RWPE1 (cell line): ENCODE measurements at places on chromosomes 1 and 21.

DNA sequence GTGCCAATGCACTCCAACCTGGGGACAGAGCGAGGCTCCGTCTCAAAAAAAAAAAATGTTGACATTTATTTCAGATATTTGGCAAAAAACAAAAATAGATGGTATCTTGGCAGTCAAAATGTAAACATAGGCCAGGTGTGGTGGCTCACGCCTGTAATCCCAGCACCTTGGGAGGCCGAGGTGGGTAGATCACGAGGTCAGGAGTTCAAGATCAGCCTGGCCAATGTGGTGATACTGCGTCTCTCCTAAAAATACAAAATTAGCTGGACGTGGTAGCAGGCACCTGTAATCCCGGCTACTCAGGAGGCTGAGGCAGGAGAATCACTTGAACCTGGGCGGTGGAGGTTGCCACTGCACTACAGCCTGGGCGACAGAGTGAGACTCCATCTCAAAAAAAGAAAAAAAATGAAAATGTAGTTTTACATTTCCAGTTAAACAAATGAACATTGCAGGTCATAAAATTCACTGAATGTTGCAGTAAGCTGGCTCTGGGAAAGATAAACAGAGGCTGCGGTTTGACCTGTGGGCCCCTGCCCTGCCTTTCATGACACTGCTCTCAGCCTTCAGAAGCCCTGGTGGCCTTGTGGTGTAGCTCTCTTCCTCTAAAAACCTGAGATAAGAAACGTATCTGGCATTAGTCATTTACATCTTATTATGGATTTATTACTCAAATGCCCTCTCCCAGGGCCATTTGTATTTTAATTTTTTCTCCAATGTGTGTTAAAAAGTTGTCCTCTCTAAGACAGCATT is 12.2 kb upstream of the SLC44A3 start:
- DNase-seq: no peak

GRCh38 chr1:212514056-212514614 is 81.4 kb downstream of the NENF start:
- no peak for DNase-seq

- DNase-seq: no peak
Observed at GRCh38 chr1:55321942-55322341, 106.8 kb upstream of the USP24 start.

- no peak for DNase-seq
Observed at GRCh38 chr1:41366455-41367287, 5.4 kb downstream of the FOXO6 start.

- no peak for DNase-seq
Observed at GRCh38 chr1:73273886-73274285, 924.1 kb downstream of the LRRIQ3 start.

DNA sequence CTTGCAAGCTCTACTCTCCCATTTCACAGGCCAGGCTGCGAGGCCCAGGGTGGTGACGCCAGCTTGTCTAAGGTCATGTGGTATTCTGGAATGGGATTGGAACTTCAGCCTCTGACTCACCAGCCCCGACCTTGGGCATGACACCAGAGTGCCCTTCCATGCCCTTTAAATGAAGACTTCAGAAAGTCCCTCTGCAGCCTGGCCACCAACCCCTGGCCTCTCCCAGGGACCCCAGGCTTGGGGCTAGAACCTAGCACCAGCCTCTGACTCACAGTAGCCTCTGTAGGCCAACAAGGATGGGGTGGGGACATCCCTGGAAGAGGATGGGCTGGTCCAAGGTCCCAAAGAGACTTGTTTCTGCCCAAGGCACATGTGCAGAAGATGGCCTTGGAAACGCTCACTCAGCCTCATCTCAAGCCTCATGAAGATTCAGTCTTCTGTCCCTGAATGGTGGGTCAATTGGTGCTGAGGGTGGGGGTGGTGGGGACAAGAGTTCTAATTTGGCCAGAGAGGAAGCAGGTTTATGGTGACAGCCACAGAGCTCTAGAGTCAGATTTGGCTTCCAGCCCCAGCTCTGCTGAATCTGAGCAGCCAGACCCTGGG is 36.1 kb upstream of the RUNX3 start:
- DNase-seq: no peak

DNA sequence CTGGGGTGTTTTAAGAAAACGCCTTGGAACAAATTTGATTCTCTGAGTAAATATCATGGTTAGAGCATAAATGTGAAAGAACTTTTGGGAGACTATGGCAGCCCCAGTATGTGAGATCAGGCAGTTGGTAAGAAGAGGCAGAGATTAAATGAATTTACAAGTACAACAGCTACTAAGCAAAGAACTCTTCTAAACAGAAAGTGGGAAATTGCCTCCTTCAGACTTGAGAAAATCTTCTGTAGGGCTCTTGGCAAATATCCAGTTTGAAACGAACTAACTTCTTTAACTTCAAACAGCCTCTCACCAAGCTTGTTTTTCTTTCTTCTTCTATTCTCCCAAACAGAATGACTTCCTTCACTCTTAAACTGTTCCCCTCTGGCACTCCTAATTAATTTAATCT is 337.7 kb downstream of the SIPA1L2 start:
- DNase-seq: no peak

- peak; percentile 99 for DNase-seq
Observed at GRCh38 chr1:54581621-54582035, 33.6 kb downstream of the ACOT11 start.

- no peak for DNase-seq
Observed at GRCh38 chr1:169572187-169572586, 14.1 kb downstream of the F5 start.

GRCh38 chr1:7656557-7657215 is 114.4 kb upstream of the VAMP3 start:
- no peak for DNase-seq

DNA sequence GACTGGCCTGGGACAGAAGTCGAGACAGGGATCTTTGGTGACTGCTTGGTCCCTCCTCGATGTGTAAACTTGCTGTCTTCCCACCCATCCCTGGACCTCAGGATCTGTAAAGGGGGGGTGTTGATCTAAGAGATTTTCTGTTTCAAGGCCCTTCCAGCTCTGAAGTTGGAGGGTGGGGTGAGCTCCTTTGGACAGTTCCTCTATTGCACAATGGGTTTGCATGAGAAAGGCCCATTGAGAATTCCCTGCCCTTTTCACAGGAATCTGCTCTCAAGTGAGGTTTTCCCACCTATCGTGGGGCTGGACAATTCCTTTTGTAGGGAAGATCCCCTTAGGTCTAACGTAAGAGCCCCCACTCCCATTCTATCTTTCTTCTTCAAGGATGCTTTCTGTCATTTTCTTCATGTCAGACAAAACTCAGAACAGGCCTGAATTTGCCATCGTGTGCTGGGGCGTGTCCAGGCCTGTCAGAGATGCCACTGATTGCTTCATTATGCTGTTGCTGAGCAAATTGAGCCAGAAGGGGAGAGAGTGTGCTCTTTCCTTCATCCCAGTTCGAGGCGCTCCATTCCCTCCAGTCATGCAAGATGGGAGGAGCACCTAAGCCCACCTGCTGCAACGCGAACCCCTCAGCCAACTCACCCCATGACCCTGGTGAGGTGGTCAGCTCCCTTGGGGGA is 149.9 kb upstream of the IGSF21 start:
- DNase-seq: peak; percentile 46

GRCh38 chr1:200959411-200959921 is 64.0 kb downstream of the KIF21B start:
- DNase-seq: no peak

- no peak for DNase-seq
Observed at GRCh38 chr1:20533635-20534034, 18.7 kb upstream of the FAM43B start.

GRCh38 chr1:234322979-234323378 is 50.3 kb upstream of the COA6 start:
- DNase-seq: no peak

- DNase-seq: no peak
Observed at GRCh38 chr21:32641710-32642698, 29.8 kb upstream of the CFAP298 start.

DNA sequence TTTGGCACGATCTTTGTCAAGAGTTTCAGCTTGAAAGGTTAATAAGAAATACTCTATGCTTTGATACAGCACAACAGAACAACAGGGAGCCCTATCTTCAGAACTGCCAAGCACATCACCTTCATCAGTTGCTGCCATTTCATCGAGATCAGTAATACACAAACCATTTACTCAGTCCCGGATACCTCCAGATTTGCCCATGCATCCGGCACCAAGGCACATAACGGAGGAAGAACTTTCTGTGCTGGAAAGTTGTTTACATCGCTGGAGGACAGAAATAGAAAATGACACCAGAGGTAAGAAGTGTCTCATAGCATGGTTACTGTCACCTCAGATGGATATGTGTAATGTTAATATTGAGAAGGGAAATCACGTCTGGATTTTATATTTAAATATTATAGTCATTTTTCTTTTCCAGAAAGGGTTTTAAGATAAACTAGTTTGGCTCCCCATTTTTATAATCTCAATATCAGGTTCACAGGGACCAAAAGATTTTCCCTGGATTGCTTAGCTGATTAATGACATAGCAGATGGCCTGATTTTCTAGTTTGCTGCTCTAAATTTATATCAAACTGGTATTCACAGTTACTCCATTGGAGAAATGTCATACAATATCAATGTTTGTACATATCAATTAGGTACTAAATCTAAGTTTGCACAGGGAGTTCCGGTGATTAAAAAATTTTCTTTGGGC is 97.3 kb downstream of the USP25 start:
- DNase-seq: no peak

DNA sequence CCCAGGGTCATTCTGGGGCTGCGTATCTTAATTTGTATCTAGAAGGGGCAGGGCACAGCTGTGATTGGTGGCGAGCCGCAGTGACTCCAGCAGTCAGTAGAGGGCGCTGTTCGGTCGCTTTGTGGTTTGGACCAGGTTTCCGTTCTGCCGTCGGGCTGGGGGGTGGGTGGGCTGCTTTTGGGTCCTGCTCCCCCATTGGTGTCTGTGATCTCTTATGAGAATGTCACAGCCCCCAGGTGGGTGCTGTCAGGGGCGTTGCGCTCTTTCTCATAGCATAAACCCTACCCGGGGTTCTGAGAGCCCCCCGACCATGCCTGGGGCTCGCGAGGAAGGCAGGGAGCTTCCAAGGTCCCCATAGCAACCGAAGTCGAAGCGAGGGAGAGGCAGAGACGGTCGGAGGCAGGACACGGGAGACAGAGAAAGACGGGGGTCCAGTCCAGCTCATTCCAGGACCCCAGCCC is 5.4 kb downstream of the TFF3 start:
- peak; percentile 52 for DNase-seq

- no peak for DNase-seq
Observed at GRCh38 chr1:24278726-24279125, 40.4 kb upstream of the GRHL3 start.

DNA sequence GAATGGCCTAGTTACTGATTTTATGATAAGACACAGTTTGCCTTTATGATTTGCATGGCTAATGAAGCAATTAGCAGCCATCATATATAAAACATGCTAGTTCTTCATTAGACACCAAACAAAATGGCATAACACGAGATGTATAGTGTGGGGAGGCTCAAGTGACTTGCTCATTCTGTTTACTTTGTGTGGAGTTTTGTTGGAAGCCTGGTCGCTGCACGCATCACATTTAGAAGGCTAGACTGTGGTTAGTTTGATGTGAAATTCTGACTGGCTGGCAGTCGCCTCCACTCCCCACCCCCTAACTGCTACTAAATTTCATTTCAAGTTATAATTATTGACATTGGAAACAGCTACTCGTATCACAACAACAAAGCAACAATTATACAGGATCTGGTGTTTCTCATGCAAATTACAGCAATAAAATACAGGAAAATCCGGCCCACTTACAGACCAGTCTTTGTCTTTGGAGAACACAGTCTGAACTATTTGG is 356.1 kb downstream of the LMO4 start:
- no peak for DNase-seq
